ENCODE measurements at places on chromosomes 2 and 18.
A peak's percentile ranks its signal among the peaks of the same experiment; 100 is the strongest.

- DNase-seq: no peak
These were observed 363.4 kb downstream of the RPRM start for GRCh38 chr2:153115141-153115540.

GRCh38 chr2:225889452-225889851 is 489.9 kb downstream of the NYAP2 start:
- DNase-seq: no peak

DNA sequence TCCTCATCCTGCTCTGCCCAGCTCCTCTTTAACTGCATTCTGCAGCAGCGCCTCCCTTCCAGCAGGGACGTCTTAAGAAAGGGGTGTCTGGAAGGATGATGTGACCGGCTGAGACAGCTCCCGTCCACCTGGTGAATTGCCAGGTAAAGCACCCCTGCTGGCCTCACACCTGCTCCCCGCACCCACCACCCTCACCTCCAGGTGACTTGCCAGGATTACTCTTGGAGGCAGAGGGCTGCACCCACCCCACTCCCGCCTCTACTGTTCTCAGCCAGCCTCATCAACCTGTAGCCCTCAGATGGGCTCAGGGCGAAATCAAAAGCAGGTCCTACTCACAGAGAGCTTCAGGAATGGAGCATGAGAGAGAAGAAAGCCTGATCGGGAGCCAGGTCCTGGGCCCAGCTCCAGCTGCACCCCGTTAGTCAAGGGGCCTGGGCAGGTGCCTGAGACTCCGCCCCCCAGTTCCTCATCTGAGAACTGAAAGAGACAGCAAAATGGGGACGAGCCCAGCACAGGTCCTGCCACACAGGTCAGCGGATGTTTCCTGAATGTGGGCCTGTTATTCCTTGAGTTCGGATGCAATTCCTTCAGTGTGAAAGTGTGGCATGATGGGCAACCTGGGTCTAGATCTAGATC is 5.6 kb downstream of the ADRA2B start:
- no peak for DNase-seq

GRCh38 chr2:35864141-35864540 is 491.4 kb upstream of the CRIM1 start:
- DNase-seq: no peak

DNA sequence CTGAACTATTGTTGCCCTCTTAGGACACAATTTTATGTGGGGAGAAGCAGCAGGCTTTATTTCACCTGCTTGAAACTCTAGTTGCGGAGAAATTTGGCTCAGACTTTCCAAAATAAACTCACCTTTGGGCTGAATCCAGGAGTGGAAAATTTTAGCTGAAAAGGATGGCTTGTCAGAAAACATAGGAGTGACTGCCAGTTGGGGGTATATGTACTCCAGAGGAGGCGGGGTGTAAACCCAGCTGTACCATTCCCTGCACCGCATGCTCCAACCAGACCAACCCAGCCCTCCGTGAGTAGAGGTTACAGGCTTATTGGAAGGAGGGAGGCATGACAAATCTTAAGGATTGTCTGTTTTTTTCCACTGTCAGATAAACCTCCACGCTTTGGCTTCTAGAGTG is 53.8 kb downstream of the PRKCE start:
- DNase-seq: no peak

GRCh38 chr2:146633159-146633558 is 1211.7 kb upstream of the ACVR2A start:
- DNase-seq: no peak

DNA sequence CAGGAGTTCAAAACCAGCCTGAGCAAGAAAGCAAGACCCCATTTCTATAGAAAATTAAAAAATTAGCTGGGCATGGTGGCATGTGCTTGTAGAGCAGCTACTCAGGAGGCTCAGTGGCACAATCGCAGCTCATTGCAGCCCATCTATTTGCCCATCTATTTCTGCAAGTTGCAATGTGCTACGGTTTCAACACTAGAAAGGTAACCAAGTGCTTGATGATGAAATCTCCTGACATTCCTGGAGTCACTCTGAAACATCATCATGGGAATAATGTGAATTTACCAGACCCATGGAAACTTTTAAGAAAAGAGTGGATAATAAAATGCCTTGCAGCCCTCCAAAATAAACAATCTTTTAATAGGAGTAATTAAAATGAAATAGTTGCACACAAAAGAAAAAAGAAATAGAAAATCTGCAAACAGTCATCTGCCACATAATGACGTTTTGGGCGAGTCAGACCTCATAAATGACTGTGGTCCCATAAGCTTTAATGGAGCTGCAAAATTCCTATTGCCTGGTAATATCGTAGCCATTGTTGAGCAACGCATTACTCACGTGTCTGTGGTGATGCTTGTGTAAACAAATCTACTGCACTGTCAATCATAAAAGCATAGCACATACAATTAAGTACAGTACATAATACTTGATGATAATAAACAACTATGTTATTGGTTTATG is 46.6 kb upstream of the AMMECR1L start:
- no peak for DNase-seq

DNA sequence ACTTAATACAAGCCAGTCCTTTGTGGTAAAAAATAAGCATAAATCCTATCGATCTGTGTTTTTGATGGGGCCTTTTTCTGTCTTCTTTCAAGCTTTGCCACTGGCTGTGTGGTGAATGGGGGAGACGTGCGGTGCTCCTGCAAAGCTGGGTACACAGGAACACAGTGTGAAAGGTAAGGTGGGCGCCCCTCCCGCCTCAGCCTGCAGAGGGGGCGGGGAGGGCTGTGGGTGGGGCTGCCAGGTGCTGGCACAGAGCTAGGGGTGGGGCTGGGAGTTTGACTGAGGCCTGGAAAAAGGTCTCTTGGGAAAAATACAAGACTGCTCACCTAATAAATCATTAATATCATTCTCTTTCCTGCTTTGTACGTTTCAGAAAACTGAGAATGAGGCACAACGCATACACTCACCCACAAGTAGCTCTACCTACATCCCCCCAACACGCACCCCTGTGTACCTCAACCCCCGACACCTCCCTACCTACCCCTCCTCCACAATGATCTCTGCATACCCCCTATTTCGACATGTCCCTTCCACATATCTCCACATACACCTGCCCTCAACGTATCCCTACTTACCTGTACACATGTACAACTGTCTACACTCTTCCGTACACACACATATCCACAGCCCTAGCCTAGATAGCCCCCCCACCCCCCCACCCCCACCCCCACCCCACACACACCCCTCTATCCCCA is 129.7 kb upstream of the TTC39C start:
- DNase-seq: no peak

GRCh38 chr18:35387152-35387571 is 10.0 kb upstream of the ZNF396 start:
- DNase-seq: no peak

GRCh38 chr2:100833331-100833730 is 13.4 kb downstream of the NPAS2 start:
- no peak for DNase-seq

DNA sequence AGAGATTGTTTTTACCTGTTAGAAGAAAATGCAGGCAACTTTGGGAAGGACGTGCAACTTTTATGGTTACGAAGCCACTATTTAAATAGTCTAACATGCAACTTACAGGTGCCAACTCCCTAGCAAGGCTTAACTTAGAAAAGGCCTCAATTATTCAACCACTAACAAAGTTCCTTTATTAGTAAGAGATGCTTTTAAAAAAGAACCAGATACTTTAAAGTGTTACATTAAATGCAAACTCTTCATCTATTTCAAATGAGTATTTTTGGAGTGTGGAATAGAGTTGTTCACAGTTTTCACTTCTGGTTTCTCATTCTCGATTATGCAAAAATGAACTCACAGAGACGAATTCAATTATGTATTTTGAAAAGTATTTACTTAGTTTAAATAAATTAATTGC is 51.7 kb downstream of the PELI1 start:
- DNase-seq: no peak

DNA sequence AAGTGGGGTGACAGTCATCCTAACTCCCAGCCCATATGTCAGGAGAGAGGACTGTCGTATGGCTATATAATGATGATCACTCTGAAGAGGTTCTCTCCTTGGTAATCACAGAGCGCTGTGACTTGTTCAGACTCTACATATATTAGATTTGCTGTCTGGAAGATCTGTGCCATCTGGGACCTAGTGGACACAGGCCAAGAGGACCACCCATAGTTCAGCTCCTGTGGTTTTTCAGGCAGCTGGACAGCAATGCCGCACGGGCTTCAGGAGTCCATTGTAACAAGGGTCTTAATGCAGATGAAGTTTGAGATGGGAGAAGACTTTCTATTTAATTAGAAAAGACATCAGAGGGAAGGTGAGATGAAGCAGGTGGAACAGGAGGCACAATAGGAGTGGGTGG is 40.1 kb upstream of the EPHA4 start:
- no peak for DNase-seq

GRCh38 chr2:128716299-128716721 is 397.6 kb upstream of the HS6ST1 start:
- no peak for DNase-seq

DNA sequence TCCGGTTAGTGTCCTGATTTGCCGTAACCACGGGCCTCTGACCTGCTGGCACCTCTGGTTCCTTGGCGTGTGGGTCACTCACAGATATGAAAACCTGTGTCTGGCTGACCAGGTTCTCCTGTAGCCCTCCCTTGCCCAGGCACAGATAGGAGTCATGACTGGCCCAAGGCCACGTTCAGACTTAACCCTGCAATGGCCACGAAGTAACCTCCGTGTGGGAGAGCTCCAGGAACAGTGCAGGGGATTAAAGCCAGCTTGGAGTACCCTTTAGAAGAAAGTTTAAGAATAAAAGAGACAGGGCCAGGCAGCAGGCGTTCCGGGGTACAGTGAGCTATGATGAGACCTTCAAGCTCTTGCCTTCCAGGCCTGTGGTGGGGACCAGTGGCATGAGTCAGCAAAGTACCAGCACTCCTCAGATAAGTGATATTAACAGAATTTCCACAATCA is 25.5 kb downstream of the CENPO start:
- no peak for DNase-seq

DNA sequence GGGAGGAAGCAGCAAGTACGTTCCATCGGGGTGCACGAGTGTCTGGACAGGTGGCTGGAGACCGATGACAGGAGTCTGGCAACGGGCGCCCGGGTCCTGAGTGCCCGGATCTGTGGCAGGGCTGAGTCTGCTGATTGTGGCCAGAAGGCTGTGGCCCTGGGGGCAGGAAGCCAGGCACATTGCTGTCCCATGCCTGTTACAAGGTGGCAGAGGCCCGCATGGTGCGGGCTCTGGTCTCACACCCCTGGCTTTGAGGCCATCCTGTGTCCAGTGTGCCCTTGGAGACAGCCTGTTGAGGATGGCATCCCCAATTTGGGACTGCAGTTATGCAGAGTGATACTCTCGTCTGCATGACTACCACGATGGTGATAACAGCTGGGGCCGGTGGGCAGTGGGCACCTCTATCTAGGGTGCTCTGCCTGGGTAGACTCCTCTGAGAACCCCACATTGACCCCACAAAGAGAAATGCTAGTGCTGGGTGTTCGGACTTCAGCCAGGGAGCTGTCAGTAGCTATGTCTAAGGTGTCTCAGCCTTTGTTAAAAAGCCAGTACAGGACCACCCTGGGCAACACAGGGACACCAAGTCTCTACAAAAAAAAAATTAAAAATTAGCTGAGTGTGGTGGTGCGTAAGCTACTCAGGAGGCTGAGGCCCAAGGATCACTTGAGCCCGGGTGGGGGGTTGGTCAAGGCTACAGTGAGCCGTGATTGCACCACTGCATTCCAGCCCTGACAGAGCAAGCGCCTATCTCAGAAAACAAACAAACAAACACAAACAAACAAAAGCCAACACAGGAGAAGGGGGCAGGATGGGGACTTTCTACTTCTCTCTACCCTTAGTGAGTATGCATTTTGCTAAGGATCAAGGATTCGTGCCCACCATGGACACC is 88.3 kb downstream of the RHOB start:
- DNase-seq: no peak

- peak; percentile 17 for DNase-seq
These were observed 1124.9 kb upstream of the ZEB2 start for GRCh38 chr2:145644820-145645302.

- no peak for DNase-seq
These were observed 462.3 kb upstream of the SALL3 start for GRCh38 chr18:78517328-78517727.

GRCh38 chr18:76771192-76771799 is 51.1 kb upstream of the ZNF236 start:
- DNase-seq: no peak

- no peak for DNase-seq
These were observed 191.0 kb downstream of the C1D start for GRCh38 chr2:67871686-67872412.

DNA sequence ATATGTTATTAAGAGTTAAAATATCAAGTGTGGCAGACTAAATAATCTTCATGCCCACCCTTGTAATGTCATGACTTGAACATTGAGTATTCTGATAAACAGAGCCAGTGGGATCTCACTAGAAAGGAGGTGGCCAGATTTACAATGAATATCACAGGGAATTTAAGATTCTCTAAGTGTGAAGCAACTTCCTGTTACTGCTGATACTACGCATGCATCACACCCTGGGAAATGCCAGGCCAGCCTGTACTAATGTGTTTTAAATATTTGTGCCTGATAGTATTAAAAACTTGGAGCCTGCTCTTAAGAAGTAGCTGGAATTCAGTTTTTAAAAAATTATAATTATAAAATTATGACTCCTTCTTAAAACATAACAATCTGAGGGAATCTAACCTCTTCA is 148.3 kb downstream of the LAMA3 start:
- no peak for DNase-seq

DNA sequence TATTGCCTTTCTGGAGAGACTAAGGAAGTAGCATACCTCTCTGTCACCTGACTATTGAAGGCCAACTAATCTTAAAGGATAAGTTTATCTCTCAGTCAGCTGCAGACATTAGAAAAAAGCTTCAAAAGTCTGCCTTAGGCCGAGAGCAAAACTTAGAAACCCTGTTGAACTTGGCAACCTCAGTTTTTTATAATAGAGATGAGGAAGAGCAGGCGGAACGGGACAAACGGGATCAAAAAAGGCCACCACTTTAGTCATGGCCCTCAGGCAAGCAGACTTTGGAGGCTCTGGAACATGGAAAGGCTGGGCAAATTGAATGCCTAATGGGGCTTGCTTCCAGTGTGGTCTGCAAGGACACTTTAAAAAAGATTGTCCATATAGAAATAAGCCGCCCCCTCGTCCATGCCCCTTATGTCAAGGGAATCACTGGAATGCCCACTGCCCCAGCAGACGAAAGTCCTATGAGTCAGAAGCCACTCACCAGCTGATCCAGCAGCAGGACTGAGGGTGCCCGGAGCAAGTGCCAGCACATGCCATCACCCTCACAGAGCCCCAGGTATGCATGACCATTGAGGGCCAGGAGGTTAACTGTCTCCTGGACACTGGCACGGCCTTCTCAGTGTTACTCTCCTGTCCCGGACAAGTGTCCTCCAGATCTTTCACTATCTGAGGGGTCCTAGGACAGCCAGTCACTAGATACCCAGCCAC is 61.5 kb upstream of the FAM98A start:
- DNase-seq: no peak

GRCh38 chr18:477565-477964 is 22.9 kb downstream of the COLEC12 start:
- DNase-seq: no peak

- DNase-seq: no peak
These were observed 423.3 kb downstream of the LPIN1 start for GRCh38 chr2:12169721-12170120.
